ENCODE measurements at places on chromosomes 1 and 21.

GRCh38 chr1:8276173-8276914 is 41.6 kb upstream of the SLC45A1 start:
- DNase-seq, result no peak

DNA sequence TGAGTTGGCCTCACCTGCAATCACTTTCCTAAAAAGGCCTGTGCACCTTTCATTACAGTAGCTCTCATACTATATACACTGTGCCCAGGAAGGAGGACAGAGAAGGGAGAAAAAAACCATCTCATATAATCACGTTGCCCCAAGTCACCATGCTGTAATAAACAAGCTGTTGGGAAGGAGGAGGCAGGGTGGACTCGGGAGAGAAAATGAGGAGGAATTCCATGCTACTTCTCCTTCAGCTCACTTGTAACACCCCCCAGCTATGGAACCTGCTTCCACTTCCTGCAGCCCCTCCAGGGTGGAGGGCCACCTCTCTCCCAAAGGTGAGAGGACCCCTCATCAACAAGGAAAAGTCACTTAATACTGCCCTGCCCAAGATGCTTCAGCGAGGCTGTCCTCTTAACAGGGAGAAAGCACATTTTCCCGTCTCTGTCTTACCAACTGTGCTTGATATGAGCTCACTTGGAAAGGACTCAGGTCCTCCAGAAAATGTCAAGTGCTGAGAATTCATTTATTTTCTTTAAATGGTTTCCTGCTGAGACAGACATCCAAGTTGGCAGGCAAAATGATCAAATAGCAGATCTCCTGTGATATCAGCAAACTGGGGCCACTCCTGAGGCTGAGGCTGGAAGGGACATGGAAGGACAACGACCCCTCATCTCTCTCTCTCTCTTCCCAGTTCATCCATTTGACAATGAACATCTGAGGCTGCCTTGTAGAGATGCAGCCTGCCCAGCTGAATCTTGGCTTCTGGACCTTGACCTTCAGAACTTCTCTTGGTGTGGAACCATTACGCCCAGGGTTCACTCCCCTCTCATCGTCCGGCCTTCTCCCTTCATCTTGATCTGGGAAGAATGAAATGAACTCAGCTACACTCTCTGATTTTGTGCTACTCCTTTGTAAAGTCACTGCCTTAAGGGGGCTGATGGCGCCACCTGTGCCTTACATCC is 54.0 kb downstream of the CAPN9 start:
- DNase-seq, result no peak

DNA sequence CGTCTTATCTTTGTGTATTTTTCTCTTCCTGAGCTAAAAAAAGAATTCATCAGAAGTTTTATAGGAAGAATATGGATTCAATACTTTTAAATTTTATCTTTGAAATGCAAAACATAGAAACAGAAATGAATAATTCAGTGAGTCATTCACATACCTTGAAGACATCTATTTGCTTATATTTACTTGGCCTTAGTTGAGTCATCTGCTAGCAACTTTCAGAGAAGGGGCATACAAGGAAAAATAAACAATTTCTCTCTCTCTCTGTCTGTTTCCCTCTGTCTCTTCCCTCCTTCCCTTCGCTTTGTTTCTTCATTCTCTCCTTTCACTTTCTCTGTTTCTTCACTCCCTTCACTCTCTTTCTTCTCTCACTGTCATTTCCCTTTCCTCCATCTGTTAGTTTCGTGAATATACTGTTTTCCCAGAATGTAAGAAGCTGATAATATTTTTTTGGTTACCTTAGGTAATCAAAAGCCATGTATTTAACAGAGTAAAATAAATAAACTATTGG is 477.2 kb downstream of the BRINP3 start:
- no peak for DNase-seq

GRCh38 chr1:8111560-8111959 is 85.5 kb upstream of the ERRFI1 start:
- DNase-seq, result no peak

DNA sequence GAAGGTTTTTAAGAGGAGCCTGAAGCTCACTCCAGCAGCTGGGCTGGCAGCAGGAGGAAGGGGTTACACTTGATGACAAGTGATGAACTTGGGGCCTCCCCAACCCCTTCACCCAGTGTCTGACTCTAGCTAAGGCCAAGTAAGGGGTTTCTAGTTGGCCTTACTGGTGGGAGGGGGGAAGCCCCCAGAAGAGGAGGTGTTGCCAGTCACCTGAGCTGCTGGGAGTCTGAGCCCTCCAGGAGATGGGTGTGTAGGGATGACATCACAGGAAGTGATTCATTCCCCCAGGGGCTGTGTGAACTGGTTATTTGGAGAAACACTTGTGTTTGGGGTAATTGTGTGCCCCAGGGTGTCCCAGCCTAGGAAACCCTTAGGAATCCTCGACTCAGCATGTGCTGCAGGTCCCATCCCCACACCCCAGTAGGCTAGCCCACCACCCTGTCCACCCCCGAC is 3.1 kb downstream of the PADI1 start:
- DNase-seq, result no peak

DNA sequence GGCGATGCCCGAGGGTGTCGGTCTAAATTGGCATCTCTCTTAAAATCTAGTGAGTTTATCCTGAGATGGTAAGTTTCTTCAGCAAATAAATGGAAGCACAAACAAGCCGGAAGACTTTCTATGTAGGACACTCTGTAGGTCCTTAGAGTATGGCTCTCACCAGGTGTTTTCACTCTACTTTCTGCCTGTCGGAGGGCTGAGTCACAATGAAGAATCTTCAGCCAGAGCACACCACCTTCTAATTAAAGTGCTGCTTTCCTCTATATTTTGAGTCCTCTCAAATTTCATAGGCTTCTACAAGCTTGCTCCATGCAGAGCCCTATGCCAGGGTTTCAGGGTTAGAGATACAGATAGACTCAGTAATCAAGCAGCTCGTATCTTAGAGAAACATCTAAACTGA is 27.1 kb downstream of the KCNK1 start:
- no peak for DNase-seq

GRCh38 chr1:220113136-220113695 is 19.3 kb downstream of the IARS2 start:
- no peak for DNase-seq

DNA sequence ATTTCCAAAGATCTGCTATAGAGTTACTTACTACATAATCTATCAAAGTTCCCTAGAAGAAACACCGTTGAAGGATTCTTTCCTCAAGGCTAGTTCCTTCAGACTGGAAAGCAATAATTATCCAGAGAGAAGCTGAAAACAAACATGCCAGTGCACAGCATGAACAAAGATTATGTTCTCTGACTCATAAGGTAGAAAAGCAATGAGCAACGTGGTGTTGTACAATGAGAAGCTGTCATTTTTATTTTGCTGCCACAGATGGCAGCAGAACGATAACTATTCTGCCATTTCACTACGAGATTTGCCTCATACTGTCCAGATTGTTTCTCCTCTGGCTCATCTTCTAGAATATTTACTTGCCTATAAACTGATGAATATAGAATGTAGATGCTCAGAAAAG is 10.7 kb downstream of the EXTL2 start:
- no peak for DNase-seq

- no peak for DNase-seq
Observed at GRCh38 chr1:15991427-15992186, 12.4 kb upstream of the SRARP start.

GRCh38 chr1:165842023-165842670 is 14.7 kb downstream of the UCK2 start:
- no peak for DNase-seq

DNA sequence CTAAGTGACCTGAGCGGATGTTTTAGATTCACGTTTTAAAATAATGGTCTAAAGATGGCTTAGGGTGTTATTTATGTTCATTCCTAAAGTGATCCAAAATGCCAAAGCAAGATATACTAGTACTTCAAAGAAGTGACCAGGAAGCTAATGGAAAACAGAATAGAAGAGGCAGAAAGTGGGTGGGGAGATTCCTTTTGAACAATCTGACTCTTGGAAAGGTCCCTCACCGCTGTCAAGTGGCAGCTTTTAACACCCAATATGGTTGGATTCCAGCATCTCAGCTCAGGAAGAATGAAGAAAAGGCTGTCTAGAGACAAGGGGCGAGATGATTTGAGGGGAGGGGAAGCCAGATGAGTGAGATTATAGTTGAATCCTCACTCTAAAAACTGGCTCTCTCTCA is 90.3 kb downstream of the SCMH1 start:
- no peak for DNase-seq

- no peak for DNase-seq
Observed at GRCh38 chr1:85326336-85326735, 49.9 kb upstream of the BCL10 start.
